Chondrocyte (in vitro differentiated cells): ENCODE measurements at places on chromosomes 6 and 20.

DNA sequence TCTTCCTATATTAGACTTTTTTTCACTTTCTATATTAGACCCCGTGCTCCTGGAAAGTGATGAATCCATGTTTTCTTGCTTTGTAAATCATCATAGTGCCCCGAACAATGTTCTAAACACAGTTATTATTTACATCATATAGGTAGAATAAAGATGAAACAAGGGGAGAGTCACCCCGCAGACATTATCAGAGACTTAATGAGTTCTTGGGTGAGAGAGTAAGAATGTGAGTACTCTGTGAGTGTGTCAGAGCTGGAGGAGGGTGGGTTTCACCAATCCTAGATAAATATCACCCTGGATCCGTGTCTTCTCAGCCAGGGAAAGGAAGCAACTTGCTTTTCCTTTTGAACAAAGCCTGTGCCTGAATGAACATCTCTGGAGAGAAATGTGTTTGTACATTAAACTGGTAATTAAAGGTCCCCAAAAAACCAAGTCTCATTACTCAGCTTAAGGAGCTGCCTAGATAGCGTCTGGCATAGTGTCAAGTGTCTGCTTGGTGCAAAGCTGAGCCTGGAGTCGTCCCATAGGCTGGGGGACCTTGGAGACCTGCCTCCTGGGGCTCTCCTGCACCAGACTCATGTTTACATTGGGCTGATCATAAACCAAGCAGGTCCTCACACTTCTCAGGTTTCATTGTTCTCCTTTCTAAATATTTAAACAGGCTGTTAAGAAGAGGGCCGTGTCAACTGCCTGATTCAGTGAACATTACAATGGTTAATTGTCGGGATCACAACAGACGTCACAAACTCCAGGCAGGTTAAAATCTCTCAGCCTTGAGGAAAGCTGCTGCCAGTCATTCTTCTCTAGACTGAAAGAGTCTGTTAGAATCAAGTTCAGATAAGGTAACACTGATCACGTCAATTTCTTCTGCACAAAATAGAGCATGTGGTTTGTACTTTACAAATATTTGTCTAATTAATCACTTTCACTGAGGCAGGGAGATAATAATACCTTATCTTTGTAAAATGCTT is 179.7 kb upstream of the MYLIP start:
- H3K27ac ChIP-seq: no peak overlapping the region
- H3K4me1 ChIP-seq: peaks cover 30% of the 10 kb centered on the region
- no peak overlapping the region for H3K4me3 ChIP-seq
- no peaks in the 10 kb centered on the region for H3K36me3 ChIP-seq
- no peaks in the 10 kb centered on the region for H3K27me3 ChIP-seq

GRCh38 chr6:2102966-2103365 is 142.4 kb downstream of the GMDS start:
- peaks cover 49% of the 10 kb centered on the region for H3K4me1 ChIP-seq
- DNase-seq: no peak
- H3K27ac ChIP-seq: peak overlapping the region; percentile 83
- H3K4me3 ChIP-seq: peak overlapping the region; percentile 51

GRCh38 chr6:56297022-56297989 is 49.9 kb upstream of the COL21A1 start:
- no peaks in the 10 kb centered on the region for H3K27me3 ChIP-seq
- H3K27ac ChIP-seq: no peak overlapping the region
- peaks cover 21% of the 10 kb centered on the region for H3K4me1 ChIP-seq
- no peaks in the 10 kb centered on the region for H3K36me3 ChIP-seq

GRCh38 chr20:58893355-58894120 is 41.0 kb downstream of the GNAS start:
- peaks cover 3% of the 10 kb centered on the region for H3K36me3 ChIP-seq
- H3K27ac ChIP-seq: peak overlapping the region; percentile 84
- H3K4me3 ChIP-seq: peak overlapping the region; percentile 97
- no peak for DNase-seq
- no peaks in the 10 kb centered on the region for H3K27me3 ChIP-seq

DNA sequence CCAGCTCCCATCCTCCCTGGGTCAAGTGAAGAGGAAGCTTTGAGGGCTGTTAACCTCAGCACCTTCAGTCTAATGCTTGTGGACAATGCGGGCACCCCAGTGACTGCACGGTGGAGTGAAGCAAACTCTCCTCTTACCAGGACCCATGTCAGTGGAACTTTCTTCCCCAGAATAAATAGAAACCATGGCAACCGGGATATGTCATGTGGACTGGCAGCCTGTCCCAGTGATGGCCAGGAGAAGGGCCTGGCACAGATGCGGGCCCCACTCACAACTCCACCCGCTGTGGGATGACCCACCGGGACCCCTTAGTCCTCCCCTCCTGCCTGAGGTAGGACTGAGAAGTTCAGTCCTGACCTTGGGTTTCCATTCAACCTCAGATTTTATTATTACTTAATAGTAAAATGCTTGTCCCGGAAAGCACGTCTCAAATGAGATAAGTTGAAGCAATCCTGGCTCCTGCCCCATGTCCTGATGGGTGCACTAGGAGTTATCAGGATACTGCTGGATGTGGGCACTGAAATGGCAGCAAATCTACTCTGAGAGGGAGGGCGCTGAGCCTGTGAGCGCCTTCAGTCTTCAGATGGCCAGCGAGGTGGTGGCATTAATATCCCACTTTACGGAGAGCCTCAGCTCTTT is 23.5 kb downstream of the TOX2 start:
- H3K36me3 ChIP-seq: no peaks in the 10 kb centered on the region
- DNase-seq: no peak
- peaks cover 29% of the 10 kb centered on the region for H3K27me3 ChIP-seq
- H3K4me3 ChIP-seq: no peak overlapping the region
- H3K27ac ChIP-seq: no peak overlapping the region
- H3K4me1 ChIP-seq: peaks cover 17% of the 10 kb centered on the region

- H3K4me1 ChIP-seq: no peaks in the 10 kb centered on the region
- DNase-seq: no peak
- no peaks in the 10 kb centered on the region for H3K36me3 ChIP-seq
- H3K27ac ChIP-seq: no peak overlapping the region
- peaks cover 46% of the 10 kb centered on the region for H3K27me3 ChIP-seq
- H3K4me3 ChIP-seq: no peak overlapping the region
These were observed 163.3 kb downstream of the QRSL1 start for GRCh38 chr6:106792536-106793236.
